ENCODE measurements at places on chromosomes 2 and 18.

DNA sequence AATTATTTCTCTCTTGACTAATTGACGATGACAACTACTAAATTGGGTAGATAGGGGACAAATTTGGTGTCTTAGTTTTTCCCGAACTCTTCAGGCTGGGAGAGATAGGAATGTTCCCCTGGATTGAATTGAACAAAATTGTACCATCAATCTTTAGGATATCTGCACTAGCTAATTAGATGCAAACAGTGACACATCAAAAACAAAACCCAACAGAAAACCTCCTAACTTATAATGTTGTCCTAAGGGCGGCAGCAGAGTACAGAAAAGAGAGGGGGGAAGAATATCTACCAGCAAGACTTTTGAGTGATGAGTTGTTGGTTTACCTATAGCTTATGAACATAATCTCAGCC, 342.9 kb downstream of the INSIG2 start:
- no peak for DNase-seq

- DNase-seq: no peak
Observed at GRCh38 chr18:66342577-66342976, 261.3 kb downstream of the CDH19 start.

DNA sequence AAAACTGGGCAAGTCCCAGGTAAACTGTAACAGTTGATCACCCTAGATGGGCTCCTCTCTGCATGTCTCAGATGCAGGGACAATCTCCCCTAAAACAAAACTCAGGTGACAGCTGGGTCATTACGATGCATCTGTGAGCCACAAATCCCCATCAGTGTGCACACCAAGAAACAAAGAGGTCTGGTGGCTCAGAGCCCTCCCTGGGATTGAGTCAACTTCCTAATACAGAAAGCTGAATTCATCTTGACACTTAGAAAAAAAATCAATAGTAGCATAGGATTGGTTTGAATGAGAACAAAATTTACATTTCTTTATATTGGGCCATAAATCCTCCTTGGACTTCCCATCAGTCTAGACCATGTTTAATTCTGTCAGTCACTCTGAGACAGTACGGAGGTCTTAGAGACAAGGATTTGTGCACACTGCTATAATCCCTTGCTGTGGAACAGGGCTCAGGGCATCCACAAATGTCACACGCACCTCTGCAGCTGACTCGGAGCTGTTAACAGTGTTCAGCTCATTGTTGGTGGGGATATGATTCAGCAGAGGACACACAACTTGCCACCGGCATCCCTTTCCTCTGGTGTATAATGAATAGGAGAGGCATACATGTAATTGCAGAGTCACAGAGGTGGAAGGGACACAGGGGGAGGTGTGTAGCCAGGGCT, 44.5 kb upstream of the DAPL1 start:
- no peak for DNase-seq

- no peak for DNase-seq
Observed at GRCh38 chr2:6676241-6676640, 189.5 kb downstream of the CMPK2 start.

GRCh38 chr18:3422905-3423304, 27.1 kb upstream of the TGIF1 start:
- no peak for DNase-seq

DNA sequence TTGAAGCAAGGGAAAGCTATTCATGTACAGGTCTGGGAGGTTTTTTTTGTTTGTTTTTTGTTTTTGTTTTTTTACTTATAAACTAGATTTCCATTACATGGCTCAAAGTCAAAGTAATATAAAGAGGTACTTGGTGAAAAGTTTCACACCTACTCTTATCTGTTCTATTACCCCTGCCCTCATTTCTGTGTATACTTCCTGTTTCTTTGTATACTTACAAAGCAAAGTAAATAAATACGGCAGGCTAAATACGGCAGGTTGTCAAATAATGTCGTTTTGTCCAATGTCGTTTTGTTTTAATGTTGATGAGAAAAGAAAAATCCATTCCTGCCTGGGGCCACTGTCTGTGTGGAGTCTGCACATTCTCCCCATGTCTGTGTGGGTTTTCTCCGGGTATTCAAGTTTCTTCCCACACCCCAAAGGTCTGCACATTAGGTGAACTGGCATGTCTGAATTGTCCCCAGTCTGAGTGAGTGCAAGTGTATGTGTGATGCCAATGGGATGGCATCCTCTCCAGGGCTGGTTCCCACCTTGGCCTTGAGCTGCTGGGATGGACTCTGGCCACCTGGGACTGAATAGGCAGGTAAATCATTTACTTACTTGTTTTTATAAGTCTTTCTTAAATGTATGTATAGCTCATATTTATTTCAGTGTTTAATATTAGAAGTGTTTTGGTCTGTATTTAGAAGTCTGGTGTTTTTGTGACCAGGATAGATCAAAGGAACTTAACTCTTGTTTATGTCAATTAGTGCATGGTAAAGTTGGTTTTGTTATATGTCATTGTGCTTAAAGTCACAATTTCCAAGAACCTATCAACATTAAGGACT, 13.4 kb downstream of the STAMBP start:
- DNase-seq: no peak

All from femur (tissue), 1 donor.